Activated T-cell treated with anti-CD3 and anti-CD28 coated beads for 48 hours (primary cell): ENCODE measurements at places on chromosomes 12 and 14.

DNA sequence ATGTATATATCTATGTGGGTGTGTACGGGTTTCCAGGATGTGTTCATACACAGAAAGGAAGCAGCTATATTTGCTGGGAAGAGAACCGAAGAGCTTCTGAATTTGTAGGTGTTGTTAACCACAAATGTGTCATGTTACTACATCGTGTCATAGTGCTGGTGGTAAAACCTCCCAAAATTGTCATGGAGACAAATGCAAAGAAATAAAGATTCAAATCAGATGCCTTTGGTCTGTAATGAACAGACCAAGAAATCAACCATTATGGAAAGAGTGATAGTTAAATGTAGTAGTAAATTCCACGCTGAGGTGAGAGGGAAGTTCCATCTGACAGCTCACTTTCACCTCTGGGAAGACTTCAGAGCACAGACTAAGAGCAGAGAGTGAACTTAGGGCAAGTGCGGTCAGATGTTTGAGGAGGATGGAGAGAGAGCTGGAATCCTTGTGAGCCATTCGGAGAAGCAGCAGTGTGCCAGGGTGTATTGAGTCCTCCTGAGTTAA, 487.5 kb downstream of the TMEM121 start:
- DNase-seq = no peak

DNA sequence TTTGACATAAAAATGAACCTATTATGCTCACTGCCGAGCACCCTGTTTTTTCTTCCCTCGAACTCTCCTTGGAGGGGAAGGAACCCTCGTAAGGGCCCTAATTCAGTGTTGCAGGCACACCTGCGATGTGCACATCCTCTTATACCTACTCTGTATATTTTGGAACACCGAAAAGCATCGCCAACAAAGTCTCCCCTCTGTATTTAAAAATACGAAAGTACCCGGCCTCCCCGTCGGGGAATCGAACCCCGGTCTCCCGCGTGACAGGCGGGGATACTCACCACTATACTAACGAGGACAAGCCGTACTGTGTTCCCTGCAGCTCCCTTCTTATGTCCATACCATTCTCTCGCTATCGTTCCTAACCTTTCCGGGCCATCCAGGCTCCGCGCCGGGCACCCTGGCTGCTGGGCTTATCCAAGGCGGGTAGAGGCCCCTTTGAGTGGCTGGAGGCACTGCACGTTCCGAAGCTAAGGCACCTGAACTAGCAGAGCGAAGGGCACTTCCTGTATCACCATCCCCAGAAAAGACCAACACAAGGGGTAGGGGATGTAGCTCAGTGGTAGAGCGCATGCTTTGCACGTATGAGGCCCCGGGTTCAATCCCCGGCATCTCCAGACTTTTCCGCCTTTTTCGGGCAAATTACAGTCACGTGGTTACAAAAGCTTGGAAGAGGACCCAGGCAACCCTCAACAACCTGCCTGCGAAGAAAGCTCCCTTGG, 25.1 kb upstream of the UBC start:
- DNase-seq = peak; percentile 84

DNA sequence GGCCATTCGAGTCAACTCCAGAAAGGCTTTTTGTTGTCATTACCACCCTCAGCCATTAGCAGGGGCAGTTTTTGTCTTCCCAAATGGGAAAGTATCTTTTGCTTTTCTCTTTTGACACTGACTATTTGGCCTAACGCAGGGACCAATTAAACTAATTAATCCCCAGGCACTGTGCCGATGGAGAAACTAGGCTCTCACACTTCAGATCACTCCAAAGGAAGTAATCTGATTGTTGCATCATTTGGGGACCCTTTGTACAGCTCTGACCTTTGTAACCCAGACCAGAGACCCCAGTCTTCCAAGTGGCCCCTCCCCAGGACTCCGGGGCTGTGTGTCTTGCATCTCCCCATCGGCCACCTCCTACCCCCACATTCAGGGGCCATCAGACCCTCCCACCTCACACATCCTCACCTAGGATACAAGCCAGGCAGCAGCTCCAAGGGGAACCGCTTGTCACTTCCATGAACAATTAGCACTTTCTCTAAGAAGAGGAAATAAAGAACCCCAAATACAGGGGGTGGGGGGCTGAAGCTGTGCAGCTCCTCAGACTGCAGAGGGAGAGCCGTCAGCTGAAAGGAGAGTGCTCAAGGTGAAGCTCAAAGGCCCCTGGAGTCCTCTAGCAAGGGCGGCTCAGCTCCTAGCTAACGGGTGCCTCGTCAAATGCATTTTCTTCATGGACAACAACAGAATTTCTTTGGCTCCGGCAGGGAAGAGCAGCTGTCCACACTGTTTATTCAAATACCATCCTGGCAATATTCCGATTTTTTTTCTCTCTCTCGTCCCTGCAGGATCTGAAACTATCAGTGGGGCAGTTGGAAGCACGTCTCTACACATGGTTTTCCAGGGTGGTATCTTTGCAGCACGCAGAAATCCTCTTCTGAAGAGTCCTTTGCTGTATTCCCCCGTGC, 64.3 kb upstream of the DIO3 start:
- DNase-seq = no peak

- DNase-seq = no peak
Observed at GRCh38 chr14:30223385-30223785, 295.7 kb upstream of the PRKD1 start.

DNA sequence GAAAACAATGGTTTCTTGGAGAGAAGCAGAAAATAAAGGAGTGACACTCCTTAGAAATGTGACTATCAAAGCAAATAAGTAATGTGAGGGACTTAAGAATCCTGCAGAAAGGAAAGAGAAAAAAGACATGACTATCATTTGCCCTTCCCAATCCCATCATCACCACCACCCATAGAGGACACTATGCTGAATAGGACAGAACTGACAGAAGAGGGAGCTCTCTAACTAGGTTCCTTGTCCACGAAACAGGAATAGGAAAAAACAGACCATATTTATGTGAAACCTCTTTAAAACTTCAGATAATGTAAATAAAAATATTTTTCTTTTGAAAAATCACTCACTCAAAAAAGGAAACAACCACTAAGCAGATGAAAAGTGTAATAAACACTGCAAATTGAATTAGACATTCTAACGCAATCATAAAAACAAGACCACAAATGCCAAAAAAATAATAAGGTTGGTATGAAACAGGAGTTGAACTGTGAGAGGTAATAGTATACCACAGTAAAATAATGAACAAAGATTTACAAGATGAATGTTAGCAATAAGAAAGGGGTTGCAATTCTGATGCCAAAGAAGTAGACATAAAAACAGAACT, 24.1 kb downstream of the KLRD1 start:
- DNase-seq = no peak

- DNase-seq = no peak
Observed at GRCh38 chr12:5073054-5073453, 29.4 kb downstream of the KCNA5 start.

DNA sequence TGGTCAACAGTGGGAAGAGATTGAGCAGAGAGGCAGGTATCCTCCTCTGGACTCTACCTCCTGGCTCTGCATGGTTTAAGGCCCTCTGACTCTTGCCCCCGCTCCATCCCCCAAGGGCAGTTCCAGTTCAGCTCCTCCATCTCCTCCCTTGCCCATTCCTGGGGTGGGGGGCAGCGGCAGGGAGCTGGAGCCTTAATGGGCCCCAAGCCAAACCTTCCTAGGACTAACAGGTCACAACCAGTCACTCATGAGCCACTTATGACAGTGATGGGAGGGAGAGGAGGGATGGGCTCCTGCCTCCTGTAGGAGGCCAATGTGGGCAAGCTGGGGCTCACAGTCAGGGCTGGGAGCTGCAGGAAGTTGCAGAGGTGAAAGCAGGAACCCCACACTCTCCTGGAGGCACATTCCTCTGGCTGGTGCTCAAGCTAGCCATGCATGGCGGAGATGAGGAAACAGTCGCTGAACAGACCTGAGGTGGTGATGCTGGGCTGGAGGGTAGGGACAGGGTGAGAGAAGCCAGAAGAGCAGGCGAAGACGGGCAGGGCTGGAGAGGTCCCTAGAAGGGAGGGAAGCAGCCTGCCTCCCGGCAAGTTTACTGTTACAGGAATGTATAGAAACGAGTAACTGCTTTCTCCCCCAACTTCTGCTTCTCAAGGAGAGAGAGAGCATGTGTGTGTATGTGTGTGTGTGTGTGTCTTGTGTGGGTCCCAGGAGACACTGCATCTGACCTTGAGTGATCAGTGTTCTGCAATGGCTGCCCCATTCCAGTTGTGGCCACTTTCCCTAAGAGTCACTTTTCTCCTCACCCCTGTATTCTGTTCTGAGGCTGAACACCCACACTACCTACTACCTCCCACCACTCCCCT, 5.0 kb upstream of the RAPGEF3 start:
- DNase-seq = no peak

DNA sequence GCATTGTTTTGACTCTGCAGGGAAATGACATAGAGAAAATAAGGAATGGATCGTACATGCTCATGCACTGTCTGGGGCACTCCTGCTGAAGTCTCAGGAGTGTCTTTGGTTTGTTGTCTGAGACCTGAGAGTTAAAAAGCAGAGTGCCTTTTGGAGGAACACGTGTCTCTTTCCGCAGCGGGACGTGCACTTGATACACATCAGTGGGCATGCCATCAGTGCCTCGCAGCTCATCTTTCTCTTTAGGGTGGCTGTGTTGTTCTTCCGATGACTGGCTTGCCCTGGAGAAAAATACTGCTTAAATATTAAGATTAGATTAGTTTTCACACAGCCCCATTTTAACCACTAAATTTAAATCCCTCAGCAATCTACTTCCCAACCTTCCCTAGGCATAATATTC, 835.9 kb downstream of the DIO2 start:
- no peak for DNase-seq

DNA sequence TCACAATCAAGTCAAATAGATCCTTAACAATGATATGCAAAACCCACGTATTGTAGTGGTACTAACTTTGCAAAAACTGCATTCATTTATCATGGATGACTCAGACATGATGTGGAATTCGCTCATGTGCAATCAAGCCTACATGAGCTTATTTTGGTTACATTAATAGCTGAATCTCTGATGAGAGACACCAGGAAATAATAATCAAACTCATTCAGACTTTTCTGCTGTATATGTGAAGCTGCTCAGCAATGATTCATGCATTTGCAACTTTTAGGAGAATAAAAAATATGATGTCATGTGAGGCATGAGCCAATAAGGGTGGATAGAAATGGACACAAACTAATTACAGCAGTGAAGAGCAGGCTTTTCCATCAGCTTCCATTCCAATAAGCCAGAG, 1075.8 kb upstream of the TMEM132C start:
- no peak for DNase-seq

- no peak for DNase-seq
Observed at GRCh38 chr12:2396448-2396871, 343.7 kb downstream of the CACNA1C start.

- DNase-seq = no peak
Observed at GRCh38 chr12:72547573-72547972, 275.4 kb downstream of the TRHDE start.

- no peak for DNase-seq
Observed at GRCh38 chr12:15720295-15720694, 68.9 kb downstream of the EPS8 start.

GRCh38 chr12:113241191-113242025, 20.1 kb downstream of the TPCN1 start:
- no peak for DNase-seq

DNA sequence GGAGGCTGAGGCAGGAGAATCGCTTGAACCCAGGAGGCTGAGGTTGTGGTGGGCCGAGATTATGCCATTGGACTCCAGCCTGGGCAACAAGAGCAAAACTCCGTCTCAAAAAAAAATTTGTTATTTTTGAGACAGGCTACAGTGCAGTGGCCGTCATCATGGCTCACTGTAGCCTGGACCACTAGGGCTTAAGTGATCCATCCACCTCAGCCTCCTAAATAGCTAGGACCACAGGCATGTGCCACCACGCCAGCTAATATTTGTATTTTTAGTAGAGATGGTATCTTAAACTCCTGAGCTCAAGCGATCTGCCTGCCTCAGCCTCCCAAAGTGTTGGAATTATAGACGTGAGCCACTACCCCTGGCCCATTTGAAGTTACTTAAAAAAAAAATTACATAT, 966 bp upstream of the PCBP2 start:
- no peak for DNase-seq

GRCh38 chr14:105294142-105294597, 6.6 kb downstream of the BRF1 start:
- DNase-seq = peak; percentile 54

DNA sequence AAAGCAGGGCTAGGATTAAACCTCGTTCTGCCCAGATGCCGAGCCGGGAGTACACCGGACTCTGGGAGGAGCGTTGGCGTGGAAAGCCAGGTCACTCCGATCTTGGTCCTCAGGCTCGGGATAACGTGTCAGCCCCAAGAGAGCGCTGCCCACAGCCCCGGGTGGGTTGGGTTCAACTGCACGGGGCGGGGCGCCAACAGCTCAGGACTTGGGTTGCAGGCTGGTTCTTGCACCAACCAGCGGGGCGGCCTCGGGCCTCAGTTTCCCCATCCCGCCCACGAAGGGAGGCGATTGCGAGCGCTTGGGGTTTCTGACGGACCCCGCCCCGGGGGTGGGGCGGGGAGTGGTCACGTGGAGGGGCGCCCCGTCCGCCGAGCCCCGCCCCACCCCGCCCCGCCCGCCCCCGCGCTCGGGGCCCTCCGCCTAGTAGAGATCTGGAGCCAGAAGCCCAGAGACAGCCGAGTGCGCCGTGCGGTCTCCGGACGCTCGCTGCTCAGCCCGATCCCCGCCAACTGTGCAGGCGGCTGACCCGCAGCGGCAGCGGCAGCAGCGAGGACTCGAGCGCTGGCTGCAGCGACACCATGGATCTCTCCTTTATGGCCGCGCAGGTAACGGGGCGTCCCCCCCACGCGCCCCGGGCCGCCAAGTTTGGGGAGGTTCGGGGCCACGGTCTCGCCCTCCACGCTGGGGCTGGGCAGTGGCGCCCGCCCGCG, at the start of gene C14orf132:
Gene C14orf132 (plus strand): TSS at position 443 of the 713 bp plus-strand sequence. CDS start 139 bp downstream, at position 582.
- DNase-seq = peak; percentile 66

DNA sequence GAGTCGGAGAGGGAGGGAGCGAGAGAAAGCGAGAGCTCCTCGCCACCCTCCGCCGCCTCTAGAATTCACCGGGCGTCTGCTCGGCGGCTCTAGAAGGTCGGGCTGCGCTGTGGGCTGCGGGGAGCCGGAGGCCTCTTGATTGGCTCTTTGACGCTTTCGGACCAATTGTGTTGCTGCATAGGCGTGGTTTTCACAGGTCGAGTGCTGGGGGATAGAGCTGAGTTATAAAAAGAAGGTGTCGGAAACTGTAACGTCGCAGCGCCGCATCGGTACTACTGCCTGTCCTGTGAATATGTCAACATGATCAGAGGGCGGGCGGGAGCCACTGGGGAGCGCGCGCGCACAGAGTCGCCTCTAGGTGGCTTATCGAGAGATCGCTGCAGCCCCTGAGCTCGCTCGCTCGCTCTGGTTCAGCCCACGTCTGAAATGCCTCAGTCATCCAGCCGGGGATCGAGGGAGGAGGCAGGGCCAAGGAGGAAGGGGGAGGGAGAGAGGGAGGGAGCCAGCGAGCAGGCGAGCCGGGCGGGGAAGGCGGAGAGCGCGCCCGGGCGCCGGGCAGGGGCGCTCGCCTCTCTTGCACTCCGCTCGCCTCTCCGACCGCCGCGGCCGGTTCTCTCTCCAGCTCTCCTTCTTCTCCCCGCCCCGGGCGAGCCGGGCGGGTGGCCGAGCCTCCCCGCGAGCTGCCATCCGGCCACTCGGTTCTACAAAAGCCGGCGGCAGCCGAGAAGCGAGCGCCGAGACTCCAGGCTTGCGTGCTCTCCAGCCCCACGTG, at the start of gene TBX3:
Gene TBX3 (minus strand): TSS at position 78 of the 772 bp plus-strand sequence. CDS start 975 bp downstream, outside the sequence.
- peak; percentile 51 for DNase-seq
